ENCODE measurements at places on chromosomes 3 and 15. TPM values are rescaled to one million over a fixed set of nuclear protein-coding genes. Genes with fewer than 3 reads are reported as not detected.

DNA sequence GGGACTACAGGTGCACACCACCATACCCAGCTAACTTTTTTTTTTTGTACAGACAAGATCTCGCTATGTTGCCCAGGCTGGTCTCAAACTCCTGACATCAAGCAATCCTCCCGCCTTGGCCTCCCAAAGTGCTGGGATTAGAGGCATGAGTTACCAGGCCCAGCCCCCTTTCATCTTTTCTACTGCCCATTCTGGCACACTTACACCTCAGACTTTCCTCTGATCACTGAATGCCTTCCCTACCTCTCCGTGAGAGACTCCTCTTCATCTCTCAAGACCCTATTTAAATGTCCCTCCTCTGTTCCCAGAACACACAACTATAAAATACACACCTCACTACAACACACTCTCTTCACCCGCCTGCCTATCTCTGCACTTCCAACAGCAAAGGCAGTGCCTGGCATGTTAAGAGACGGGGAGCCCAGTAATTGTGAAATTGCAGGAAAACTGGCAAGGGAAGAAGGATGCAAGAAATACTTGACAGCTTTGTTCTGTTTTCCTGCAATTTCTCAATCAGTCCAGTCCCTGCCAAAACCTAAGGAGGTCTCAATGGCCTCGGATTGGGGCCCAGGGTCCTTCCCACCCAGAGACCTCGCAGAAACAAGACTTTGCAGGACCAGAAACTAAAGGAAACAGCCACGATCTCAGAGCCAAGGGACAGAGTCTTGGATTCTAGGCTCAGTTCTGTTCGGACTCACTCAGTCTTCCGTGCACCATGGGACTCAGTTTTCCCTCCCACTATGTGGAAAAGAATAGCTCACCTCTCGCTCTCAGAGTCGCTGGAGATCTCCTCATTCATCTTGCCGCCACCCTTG, 849 bp downstream of the RRP9 start:
- peaks cover 29% of the 10 kb centered on the region for H3K36me3 ChIP-seq
- peak overlapping the region; percentile 84 for H3K4me3 ChIP-seq
- H3K27me3 ChIP-seq, result no peaks in the 10 kb centered on the region
- DNase-seq, result no peak

DNA sequence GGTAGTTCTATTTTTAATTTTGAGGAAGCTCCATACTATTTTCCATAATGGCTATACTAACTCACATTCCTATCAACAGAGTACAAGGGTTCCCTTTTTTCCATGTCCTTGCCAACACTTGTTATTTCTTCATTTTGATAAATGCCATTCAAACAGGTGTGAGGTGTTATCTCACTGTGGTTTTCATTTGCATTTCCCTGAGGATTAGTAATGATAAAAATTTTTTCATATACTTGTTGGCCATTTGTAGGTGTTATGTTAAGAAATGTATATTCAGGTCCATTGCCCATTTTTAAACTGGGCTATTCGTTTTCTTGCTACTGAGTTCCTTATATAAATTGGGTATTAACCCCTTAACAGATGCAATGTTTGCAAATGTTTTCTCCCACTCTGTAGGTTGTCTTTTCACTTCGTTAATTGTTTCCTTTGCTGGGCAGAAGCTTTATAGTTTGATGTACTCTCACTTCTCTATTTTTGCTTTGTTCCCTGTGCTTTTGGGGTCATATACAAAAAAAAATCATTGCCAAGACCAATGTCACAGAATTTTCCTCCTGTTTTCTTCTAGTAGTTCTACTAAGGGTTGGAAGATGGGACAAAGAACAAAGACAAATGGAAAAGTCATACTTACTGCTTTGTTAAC, 11.0 kb upstream of the VPS39 start:
- DNase-seq, result no peak
- peaks cover 23% of the 10 kb centered on the region for H3K4me1 ChIP-seq
- H3K27me3 ChIP-seq, result no peaks in the 10 kb centered on the region

Gene CHST13
- total RNA-seq, result not detected

Gene SLC28A2
- not detected for total RNA-seq

DNA sequence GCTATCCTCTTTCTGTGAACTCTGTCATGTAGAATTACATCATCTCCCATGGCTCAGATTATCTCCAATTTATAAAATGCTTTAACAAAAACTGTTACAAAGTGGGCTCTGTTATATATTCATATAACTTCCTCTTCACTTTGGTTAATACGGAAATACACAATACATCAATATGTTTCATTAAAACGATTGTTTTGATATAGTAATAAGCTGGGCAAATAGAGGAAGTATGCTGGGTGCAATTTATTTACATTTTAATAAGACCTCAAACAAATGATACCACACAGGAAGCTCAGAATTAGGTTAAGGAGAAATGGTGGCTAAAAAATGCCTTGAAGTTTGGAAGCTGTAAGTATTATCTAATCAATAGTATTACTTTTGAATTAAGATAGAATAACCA, 331.0 kb downstream of the ZBTB20 start:
- no peaks in the 10 kb centered on the region for H3K27me3 ChIP-seq
- H3K27ac ChIP-seq, result no peak overlapping the region
- no peak overlapping the region for H3K4me3 ChIP-seq
- H3K36me3 ChIP-seq, result peaks cover 10% of the 10 kb centered on the region
- no peak for DNase-seq
- H3K4me1 ChIP-seq, result peaks cover 4% of the 10 kb centered on the region
